NCI-H2029 (cell line): ENCODE measurements at places on chromosomes 2 and 18.
A peak's percentile ranks its signal among the peaks of the same experiment; 100 is the strongest.

- no peak for DNase-seq
These were observed 127.4 kb upstream of the SLC8A1 start for GRCh38 chr2:40579247-40579646.

DNA sequence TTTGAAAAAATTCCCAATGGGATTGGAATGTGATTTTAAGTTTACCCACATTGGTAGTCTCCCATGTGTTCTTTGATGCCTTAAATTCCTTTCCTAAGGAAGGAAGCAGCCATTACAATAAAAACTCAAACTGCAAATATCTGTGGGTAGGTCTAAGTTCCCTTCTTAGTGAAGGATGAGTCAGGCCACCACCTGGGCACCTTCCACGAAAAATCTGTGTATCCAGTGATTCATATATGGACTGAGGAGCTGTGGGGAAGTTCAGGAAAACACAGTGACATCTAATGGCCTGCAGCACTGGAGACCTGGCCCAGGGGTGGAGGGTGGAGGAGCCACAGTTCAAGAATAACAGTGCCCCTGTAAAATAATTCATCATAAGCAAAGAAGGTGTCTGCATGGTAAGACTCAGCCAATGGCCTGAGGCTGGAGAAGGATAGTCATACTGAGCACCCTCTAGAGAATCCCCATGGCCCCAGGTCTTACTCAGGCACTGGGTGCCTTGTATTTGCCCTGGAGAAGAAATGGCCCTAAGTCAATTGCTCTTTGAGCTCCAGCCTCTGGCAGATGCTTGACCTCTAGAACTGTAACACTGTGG is 248.6 kb downstream of the SP3 start:
- DNase-seq: no peak

GRCh38 chr18:58484989-58485981 is 143.6 kb downstream of the ALPK2 start:
- DNase-seq: no peak

DNA sequence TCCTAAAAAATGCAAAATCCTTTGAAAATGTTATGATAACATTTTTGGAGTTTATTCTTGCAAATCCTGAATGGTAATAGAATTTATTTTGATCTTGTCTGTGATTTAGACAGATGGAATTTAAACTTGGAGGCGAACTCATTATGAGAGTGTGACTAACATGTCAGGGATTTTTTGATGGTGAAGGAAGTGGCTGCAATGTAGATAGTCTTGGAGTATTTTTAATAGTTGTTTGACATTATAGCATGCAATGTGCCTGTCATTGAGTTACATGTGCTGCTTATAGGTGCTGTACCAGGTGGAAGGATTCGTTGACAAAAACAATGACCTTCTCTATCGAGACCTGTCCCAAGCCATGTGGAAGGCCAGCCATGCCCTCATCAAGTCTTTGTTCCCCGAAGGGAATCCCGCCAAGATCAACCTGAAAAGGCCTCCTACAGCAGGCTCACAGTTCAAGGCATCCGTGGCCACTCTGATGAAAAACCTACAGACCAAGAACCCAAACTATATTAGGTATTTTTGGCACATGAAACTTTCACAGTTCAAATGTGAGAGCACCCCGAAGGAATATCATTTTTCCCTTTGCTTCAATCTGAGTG is 141.8 kb downstream of the MYO1B start:
- DNase-seq: no peak

DNA sequence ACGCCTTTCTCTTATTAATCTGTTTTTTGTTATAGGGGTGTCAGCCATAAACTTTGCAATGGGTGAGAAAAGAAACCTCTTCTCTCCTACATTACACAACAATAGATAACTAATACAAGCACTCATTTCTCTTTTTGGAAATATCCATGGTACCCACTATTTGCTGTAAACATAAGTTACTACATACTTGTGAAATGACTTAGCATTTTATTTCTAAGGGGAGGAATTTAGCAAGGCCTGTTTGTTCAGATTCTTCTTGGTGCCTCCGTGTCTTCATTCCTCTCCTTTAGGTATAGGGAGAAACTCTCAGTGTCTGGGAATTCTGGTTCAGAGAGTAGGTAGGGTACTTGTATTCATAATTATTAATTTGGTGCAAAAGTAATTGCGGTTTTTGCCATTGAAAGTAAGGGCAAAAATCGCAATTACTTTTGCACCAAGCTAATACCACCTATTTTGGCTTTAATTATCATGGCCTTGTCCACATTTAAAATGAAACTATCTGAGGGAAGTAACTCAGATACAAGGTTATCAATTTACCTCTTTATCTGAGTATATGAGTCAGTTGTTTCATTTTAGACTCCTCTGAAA is 134.8 kb downstream of the MREG start:
- no peak for DNase-seq

- DNase-seq: no peak
These were observed 146.4 kb downstream of the CCDC102B start for GRCh38 chr18:68944330-68944729.

DNA sequence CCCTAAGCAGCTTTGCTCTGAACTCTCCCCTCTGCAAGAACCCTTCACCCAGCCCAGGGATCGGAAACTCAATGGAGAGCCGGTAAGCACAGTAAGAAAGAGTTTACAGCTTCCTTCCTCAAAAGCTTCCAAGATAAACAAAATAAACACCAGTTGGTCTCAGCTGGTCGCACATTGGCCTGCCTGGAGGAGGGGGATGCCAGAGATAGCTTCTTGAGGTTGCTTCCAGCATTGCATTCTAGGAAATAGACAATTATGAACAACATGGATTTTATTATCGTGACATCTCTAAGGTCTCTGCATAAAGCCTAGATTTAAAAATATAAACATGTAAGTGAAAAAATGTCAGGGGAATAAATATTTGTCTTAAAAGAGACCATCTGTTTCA is 141.5 kb upstream of the PKDCC start:
- no peak for DNase-seq

GRCh38 chr18:36015629-36016028 is 43.1 kb downstream of the RMP24 start:
- DNase-seq: no peak

- no peak for DNase-seq
These were observed 1.0 kb upstream of the LDAH start for GRCh38 chr2:20823917-20824316.

GRCh38 chr2:25044990-25045389 is 3.1 kb downstream of the EFR3B start:
- peak; percentile 57 for DNase-seq
